Right atrium auricular region (tissue), 2 donors: ENCODE measurements at places on chromosomes 7 and 10. TPM values are rescaled to one million over a fixed set of nuclear protein-coding genes. Genes with fewer than 3 reads are reported as not detected.

DNA sequence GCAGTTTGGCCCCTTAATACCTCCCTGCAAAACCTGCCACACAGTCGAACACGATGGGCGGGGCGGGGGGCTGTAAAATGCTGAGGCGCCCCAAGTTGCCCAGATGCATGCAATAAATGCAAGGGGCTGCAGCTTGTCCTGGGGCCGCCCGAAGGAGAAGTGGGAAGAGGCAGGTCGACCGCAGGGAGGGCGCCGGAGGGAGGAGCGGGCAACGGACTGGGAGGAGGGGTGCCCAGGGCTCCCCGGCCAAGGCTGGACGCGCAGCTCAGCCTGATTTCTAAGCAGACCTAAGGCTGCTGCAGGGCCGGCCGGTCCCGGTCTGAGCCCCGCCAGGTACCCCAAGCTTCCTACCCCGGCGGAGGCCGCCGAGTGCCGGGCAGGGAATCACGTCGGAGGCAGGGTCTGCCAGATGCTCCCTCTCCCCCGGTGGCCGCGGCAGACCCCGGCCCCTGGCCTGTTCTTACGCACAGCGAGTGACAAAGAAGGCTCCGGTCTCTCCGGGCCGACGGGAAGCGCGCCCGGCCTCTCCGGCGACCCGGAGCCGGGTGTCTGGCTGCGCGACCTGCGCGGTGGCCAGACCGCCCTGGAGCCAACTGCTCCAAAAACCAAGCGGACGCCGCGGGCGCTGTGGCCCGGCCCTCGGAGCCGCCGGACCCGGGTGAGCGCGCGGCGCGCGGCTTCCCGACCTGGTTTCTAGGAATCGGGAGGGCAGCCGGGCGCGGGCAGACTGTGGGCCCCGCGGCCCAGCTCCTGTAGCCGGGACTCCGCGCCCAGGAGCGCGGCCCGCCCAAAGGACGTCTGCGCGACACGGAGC lies 744 bp upstream of the EBF3 start:
- H3K27ac ChIP-seq = peak overlapping the region; percentile 43
- H3K4me1 ChIP-seq = peaks cover 26% of the 10 kb centered on the region
- peaks cover 27% of the 10 kb centered on the region for H3K27me3 ChIP-seq
- no peaks in the 10 kb centered on the region for H3K36me3 ChIP-seq
- DNase-seq = peak; percentile 61

DNA sequence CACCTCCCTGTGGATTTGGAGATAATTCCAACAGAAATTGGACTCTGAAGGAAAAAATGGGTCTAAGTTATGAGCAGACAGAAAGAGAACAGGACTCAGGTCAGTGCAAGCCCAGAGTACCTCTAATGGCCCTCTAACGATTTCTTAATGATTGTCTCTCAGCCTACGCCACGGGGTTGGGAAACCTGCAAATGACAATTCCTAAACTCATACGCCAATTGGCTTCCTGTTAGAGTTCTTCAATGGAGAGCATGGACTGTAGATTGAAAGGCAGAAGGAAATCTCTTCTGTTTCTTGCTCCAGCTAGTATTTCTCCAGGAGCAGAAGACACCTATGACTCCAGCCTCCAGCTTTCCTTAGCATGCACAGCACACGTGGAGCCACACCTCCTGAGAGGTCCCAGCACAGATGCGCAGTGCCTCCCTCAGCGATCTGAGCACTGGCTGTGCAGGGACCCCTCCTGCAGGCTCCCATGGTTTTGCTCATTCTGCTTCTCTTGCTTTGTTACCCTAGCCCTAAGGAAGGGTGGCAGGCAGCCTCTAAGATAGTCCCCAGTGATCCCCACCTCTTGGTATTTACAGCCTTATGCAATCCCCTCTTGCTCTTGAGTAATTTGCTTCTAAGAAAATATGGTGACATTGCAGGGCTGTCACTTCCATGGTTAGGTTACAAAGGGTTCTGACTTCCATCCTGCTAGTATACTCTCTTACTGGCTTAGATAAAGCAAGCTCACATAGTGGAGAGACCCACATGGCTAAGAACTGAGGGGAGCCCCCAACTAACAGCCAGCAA lies 30.1 kb downstream of the DENND11 start:
- no peak for DNase-seq
- H3K27ac ChIP-seq = no peak overlapping the region
- H3K27me3 ChIP-seq = no peaks in the 10 kb centered on the region
- no peak overlapping the region for H3K4me3 ChIP-seq

- H3K36me3 ChIP-seq = no peaks in the 10 kb centered on the region
- no peak overlapping the region for H3K27ac ChIP-seq
- no peaks in the 10 kb centered on the region for H3K27me3 ChIP-seq
- DNase-seq = no peak
- no peaks in the 10 kb centered on the region for H3K4me1 ChIP-seq
Observed at GRCh38 chr7:81925530-81925929, 155.7 kb upstream of the HGF start.

- no peaks in the 10 kb centered on the region for H3K27me3 ChIP-seq
- H3K36me3 ChIP-seq = no peaks in the 10 kb centered on the region
- H3K4me1 ChIP-seq = no peaks in the 10 kb centered on the region
- no peak overlapping the region for H3K27ac ChIP-seq
- no peak for DNase-seq
- no peak overlapping the region for H3K4me3 ChIP-seq
Observed at GRCh38 chr7:7771452-7771851, 53.0 kb upstream of the RPA3 start.

GRCh38 chr10:77638321-77639101 lies 903 bp upstream of the KCNMA1 start:
- H3K4me3 ChIP-seq = peak overlapping the region; percentile 54
- DNase-seq = no peak
- no peaks in the 10 kb centered on the region for H3K36me3 ChIP-seq
- no peak overlapping the region for H3K27ac ChIP-seq
- H3K4me1 ChIP-seq = peaks cover 23% of the 10 kb centered on the region

- H3K4me1 ChIP-seq = no peaks in the 10 kb centered on the region
- no peaks in the 10 kb centered on the region for H3K36me3 ChIP-seq
- H3K4me3 ChIP-seq = no peak overlapping the region
- no peak for DNase-seq
- no peaks in the 10 kb centered on the region for H3K27me3 ChIP-seq
Observed at GRCh38 chr7:25552998-25553397, 324.7 kb upstream of the NPVF start.

- no peak overlapping the region for H3K4me3 ChIP-seq
- H3K4me1 ChIP-seq = no peaks in the 10 kb centered on the region
- no peaks in the 10 kb centered on the region for H3K27me3 ChIP-seq
- no peak overlapping the region for H3K27ac ChIP-seq
Observed at GRCh38 chr7:137142376-137142775, 201.2 kb downstream of the PTN start.

DNA sequence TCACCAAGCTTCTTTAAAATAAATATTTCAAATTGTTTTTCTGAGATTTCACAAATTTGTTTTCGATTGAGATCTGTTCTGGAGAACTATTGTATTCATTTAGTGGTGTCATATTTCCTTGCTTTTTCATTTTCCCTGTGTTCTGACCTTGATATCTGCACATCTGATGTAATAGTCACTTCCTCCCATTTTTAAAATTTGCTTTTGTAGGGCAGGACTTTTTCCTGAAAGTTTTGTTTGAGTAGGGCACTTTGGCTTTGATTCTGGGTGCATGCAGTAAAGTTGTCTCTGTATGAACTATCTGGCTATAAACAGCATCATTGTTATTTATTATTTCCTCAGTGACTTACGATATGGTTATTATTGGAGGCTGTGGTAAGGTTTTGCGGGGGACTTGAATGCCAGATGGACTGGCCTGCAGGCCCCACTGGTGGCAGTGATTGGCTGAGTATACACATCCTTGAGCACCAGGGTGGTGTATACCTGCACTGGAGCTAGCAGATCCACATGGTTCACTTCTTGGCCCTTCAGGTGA lies 83.6 kb downstream of the CSTF2T start:
- no peaks in the 10 kb centered on the region for H3K4me1 ChIP-seq
- no peak overlapping the region for H3K27ac ChIP-seq
- H3K4me3 ChIP-seq = no peak overlapping the region

DNA sequence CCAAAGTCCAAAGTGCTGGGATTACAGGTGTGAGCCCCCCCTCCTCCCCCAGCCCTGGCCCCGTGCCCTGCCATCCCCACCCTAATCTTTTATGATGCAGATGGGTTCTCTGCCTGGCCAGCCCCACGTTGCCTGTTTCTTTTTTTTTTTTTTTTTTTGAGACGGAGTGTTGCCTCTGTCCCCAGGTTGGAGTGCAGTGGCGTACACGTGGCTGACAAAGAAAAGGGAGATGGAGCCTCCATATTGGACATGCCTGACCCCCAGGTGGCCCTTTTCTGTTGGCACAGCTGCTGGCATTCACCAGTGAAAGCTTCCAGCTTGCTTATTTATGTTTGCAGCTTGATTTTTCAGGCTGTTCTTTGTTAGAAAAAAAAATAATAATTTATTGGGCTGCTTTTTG lies 235.3 kb downstream of the CCDC3 start:
- no peak for DNase-seq
- H3K4me3 ChIP-seq = no peak overlapping the region
- no peaks in the 10 kb centered on the region for H3K27me3 ChIP-seq
- H3K36me3 ChIP-seq = peaks cover 21% of the 10 kb centered on the region
- no peak overlapping the region for H3K27ac ChIP-seq

- DNase-seq = no peak
- H3K36me3 ChIP-seq = no peaks in the 10 kb centered on the region
- no peaks in the 10 kb centered on the region for H3K27me3 ChIP-seq
- peaks cover 14% of the 10 kb centered on the region for H3K4me1 ChIP-seq
- H3K27ac ChIP-seq = no peak overlapping the region
Observed at GRCh38 chr7:111103678-111104274, 12.8 kb downstream of the LRRN3 start.

- no peaks in the 10 kb centered on the region for H3K27me3 ChIP-seq
- no peak overlapping the region for H3K4me3 ChIP-seq
- H3K4me1 ChIP-seq = no peaks in the 10 kb centered on the region
- H3K27ac ChIP-seq = no peak overlapping the region
- H3K36me3 ChIP-seq = no peaks in the 10 kb centered on the region
Observed at GRCh38 chr10:43114743-43115611, 23.3 kb upstream of the CSGALNACT2 start.

- no peak for DNase-seq
- no peak overlapping the region for H3K4me3 ChIP-seq
- no peak overlapping the region for H3K27ac ChIP-seq
- no peaks in the 10 kb centered on the region for H3K27me3 ChIP-seq
Observed at GRCh38 chr10:120970595-120971529, 119.7 kb downstream of the WDR11 start.

- DNase-seq = no peak
- H3K4me1 ChIP-seq = no peaks in the 10 kb centered on the region
- H3K27ac ChIP-seq = no peak overlapping the region
- H3K4me3 ChIP-seq = no peak overlapping the region
- H3K27me3 ChIP-seq = no peaks in the 10 kb centered on the region
Observed at GRCh38 chr10:62735464-62736167, 68.9 kb upstream of the ADO start.

- no peak overlapping the region for H3K4me3 ChIP-seq
- peaks cover 11% of the 10 kb centered on the region for H3K4me1 ChIP-seq
- H3K36me3 ChIP-seq = no peaks in the 10 kb centered on the region
Observed at GRCh38 chr7:105838627-105839231, 37.7 kb downstream of the ATXN7L1 start.

- no peaks in the 10 kb centered on the region for H3K4me1 ChIP-seq
- no peak overlapping the region for H3K4me3 ChIP-seq
- DNase-seq = no peak
- no peaks in the 10 kb centered on the region for H3K36me3 ChIP-seq
- H3K27me3 ChIP-seq = no peaks in the 10 kb centered on the region
Observed at GRCh38 chr10:118742782-118743181, 12.0 kb downstream of the CACUL1 start.

DNA sequence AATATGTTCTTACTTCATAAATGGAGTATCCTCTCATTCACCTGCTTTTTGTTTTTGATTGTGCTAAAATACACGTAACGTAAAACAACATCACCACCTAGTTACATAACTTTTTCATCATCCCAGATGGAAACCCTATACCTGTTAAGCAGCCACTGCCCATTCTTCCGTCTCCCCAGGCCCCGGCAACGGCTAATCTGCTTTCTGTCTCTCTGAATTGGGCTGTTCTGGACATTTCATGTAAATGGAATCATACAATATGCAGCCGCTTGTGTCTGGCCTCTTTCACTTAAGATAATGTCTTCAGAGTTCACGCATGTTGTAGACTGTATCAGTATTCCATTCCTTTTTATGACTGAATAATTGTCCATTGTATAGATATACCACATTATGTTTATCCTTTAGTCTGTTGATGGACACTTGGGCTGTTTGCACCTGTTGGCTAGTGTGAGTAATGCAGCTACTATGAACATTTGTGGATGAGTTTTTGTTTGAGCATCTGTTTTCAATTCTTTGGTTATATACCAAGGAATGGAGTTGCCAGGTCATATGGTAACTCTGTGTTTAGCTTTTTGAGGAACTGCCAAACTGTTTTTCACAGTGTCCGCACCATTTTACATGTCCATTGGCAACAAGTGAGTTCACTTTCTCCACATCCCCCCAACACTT lies 14.1 kb upstream of the SUN1 start:
- H3K4me3 ChIP-seq = no peak overlapping the region
- DNase-seq = no peak
- H3K27me3 ChIP-seq = no peaks in the 10 kb centered on the region
- peak overlapping the region; percentile 93 for H3K27ac ChIP-seq

GRCh38 chr7:98051118-98051744 lies 55.4 kb upstream of the LMTK2 start:
- H3K27ac ChIP-seq = no peak overlapping the region
- H3K4me1 ChIP-seq = no peaks in the 10 kb centered on the region
- no peaks in the 10 kb centered on the region for H3K27me3 ChIP-seq
- no peaks in the 10 kb centered on the region for H3K36me3 ChIP-seq
- no peak overlapping the region for H3K4me3 ChIP-seq

GRCh38 chr7:148049068-148049467 lies 541.5 kb upstream of the C7orf33 start:
- no peak overlapping the region for H3K4me3 ChIP-seq
- DNase-seq = no peak
- no peaks in the 10 kb centered on the region for H3K36me3 ChIP-seq
- H3K27ac ChIP-seq = no peak overlapping the region
- no peaks in the 10 kb centered on the region for H3K4me1 ChIP-seq
- no peaks in the 10 kb centered on the region for H3K27me3 ChIP-seq

DNA sequence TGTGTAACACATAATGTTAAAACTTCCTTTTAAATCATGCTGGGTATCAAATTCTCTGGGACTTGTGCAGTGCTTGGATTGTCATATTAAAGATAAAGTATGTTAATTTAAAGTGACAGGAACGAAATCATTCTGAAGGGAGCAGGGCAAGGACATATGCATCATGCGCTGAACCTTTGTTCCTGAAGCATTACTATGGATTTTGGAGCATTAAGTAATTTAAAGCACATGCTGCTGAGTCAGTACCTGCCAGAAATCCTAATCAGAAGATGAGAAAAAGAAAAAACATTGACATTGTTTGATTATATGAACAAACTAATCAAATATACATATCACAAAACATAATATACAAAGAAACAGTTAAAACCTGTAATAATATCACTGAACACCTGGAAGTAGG lies 101.4 kb downstream of the MICU1 start:
- no peak overlapping the region for H3K27ac ChIP-seq
- H3K36me3 ChIP-seq = no peaks in the 10 kb centered on the region
- DNase-seq = no peak

XRCC2 gene
- total RNA-seq = 0.48 TPM

SVIL gene
- 260 TPM for total RNA-seq

TAC1 gene
- not detected for total RNA-seq

SORBS1 gene
- 815 TPM for total RNA-seq

GATA3 gene
- 0.52 TPM for total RNA-seq

CCL26 gene
- total RNA-seq = 0.93 TPM

IFIT1 gene
- 6.7 TPM for total RNA-seq

SLK gene
- total RNA-seq = 42.4 TPM

MBL2 gene
- not detected for total RNA-seq

VENTX gene
- 0.44 TPM for total RNA-seq

MAGI2 gene
- 5.9 TPM for total RNA-seq

CD36 gene
- total RNA-seq = 421 TPM

ANKRD30A gene
- not detected for total RNA-seq

FAM20C gene
- total RNA-seq = 19.9 TPM
